Stimulated activated CD4-positive, alpha-beta T cell treated with anti-CD3 and anti-CD28 coated beads, Interleukin-2, amount 100 ng/mL, for 48 hours (primary cell): ENCODE measurements at places on chromosomes 11 and 22.

DNA sequence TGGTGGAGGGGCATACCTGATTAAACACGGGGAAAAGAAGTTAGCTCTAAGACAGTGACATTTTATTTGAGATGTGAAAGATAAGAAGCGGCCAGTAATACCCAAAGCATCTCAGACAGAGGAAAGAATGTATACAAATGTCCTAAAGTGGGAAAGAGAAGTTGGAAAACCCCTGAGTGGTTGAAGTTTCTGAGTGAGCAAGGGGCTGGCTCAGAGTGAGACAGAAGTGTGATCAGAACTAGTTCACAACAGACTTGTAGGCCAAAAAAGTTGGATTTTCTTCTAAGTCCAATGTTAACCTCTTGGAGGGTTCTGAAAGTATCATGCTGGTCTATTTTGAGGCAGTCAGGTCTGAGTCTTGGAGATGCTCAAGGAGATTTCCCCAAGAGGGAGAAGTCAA, 608.7 kb downstream of the SOX6 start:
- DNase-seq = no peak

DNA sequence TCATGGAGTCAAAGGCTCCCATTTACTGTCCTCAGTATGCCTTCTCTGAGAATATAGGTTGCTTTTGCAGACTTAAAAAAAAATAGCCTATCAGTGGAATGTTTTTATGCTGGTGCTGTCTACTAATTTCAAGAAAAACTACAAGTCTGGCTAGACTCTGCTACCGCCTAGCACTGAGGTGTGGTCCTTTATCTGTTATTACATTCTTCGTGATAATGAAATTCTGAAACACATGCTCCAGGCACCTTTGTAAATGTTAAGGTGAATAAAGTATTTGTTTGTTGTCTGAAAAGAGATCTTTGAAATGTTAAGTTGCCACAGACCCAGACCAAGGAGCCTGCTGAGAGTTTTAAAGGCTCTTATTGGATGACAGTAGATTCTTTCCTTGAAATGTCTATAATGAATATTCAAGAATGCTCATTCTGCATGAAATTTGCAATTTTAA, 95.3 kb downstream of the DBX1 start:
- DNase-seq = no peak

DNA sequence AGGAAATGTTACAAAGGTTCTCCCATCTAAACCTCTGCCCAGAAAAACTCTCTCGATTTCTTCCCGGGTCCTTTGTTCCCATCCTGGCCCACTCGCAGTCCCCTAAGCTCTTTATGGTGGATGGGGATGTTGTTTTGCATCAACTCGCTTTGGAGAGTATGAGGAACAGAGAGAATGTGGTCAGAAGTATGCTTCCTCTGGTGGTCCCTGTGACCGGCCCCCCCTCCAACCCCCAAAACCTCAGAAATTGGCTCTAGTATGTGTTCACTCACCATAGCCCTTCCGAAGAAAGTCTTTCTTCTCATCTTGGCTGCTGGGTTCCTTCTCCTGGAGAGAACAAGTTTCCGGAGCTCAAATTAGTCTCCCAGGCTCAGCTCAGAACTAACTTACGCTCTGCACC, 54.4 kb downstream of the GRAMD1B start:
- DNase-seq = no peak

GRCh38 chr22:45072322-45072903, 62.6 kb upstream of the PHF21B start:
- DNase-seq = peak; percentile 15

DNA sequence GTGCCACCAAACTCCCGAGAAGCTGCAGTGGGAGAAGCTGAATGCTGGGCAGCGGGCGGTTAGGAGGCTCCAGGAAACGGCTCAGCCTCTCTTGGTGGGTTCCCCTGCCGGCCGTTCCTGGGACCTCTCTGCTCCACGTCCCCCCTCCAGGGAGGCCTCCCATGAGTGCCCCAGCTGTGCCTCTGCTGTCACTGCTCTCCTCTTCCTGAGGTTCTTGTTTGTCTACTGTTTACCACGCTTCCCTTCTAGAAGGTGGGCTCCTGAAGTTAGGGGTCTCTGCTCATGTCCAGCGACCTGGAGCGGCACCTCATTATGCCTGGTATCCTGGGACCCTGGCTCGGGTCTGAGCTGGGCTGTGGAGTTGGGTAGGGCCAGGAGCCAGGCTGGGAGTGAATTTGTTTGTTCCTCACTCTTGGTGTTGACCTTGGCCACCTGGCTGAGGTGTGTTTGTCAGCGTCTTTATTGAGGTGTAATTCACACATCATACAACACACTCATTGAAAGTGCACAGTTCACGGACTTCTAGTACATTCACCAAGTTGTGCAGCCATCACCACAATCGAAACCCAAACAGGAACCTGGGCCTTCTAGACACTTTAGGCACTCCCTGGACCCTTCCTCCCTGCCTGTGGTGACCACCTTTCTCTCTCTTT, 37.8 kb upstream of the GRAMD4 start:
- DNase-seq = no peak

GRCh38 chr11:77990981-77991380, 3.5 kb downstream of the INTS4 start:
- DNase-seq = no peak

DNA sequence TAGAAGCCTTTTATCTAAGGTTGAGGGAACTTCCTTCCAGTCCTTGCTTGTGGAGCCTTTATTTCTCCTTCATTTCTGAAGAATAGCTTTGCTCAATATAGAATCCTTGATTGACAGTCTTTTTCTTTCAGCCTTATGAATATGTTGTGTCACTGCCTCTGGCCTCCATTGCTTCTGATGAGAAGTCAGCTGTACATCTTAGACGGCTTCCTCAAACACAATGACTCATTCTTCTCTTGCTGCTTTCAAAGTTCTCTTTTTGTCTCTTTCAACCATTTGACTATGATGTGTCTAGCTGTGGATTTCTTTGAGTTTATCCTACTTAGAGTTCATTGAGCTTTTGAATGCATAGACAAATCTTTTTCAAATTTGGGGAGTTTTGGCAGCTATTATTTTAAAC, 893.2 kb downstream of the BRD1 start:
- DNase-seq = no peak

GRCh38 chr11:65623177-65623576, 7.6 kb downstream of the PCNX3 start:
- DNase-seq = no peak

DNA sequence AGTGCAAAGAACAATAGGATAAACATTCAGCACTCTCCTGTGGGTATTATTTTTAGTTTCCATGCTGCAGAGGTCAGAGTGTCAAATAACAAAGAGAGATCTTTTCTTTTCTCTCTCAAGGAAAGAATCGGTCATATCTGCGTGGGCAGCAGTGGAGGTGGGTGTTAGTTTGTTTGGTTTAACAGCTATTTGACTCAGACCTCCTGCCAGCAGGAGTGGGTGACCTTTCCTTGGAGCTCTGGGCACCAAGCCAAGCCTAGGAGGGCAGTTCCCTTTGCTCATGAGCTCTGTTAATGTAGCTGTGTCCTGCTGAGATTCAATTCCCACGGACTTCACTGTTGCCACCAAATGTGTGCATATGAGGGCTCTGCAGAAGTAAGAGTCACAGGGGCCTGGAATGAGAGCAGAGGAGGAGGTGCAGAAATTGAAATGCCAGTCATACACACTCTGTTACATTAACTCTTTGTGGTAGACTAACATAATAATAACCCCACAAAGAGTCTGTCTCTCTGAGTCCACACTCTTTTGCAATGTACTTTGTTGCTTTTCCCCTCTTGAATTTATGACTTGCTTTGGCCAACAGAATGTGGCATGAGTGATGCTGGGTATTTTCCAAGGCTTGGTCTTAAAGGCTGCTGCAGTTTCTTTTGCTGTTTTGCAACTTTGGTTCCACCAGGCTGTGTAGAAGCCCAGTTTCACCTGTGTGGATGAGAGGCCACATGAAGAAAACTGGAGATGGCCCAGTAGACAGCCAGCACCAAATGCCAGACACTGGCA, 76.0 kb upstream of the GRK3 start:
- peak; percentile 43 for DNase-seq

DNA sequence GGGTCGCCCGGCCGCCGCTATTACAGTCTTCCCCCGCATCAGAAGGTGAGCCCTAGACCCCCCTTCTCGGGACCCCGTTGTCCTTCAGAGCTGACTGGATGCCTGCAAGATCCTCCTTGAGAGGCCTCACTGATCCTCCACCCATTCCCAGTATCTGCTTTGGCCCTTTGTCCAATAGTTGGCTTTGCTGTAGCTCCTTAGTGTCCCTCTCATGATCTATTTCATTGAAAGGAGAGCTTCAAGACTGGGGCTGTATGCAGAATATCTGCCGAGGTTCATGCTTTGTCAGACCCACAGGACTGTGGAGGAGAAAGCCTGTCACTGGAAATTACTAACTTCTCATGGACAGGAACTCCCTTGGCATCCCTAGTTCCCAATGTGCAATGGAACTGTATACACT, 499 bp downstream of the DLAT start:
- DNase-seq = no peak

DNA sequence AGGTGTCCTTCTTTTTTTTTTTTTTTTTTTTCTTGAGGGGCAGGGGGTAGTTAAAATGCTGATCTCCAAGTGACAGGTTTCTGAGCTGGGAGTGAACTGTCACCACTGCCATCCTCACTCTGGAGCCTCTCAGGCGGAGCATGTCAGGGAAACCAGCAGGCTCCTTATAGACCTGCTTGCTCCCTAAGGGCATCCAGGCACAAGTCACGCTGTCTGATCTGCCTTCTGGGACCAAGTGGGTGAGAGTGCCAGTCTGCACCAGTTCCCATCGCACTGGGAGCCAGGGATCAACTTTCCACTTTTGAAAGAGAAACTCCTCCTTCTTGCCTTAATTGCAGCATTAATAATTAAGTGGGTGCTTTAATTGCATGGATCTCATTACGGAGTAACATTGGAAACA, 537.9 kb upstream of the CADM1 start:
- DNase-seq = no peak

DNA sequence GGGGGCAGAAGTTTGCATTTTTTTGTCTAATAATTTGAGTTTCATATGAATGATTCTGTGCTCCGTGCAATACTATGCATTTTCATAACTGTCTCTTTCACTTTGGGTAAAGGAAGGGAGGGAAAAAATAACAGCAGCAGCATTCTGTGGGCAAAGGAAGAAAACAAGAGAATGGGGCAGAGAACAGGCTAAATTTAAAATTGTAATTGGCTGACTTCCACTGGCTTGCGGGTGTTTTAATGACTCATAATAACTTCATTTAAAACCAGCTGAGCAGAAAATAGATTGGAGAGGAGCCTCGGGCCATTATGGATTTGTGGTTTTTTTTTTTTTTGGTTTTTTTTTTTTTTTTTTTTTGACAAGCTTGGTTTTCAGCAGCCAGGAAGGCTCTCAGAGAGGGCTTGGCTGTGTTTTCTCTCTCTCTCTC, 107.4 kb downstream of the ZBTB16 start:
- no peak for DNase-seq

- no peak for DNase-seq
These were observed 635.4 kb downstream of the BRD1 start for GRCh38 chr22:49192180-49192856.

DNA sequence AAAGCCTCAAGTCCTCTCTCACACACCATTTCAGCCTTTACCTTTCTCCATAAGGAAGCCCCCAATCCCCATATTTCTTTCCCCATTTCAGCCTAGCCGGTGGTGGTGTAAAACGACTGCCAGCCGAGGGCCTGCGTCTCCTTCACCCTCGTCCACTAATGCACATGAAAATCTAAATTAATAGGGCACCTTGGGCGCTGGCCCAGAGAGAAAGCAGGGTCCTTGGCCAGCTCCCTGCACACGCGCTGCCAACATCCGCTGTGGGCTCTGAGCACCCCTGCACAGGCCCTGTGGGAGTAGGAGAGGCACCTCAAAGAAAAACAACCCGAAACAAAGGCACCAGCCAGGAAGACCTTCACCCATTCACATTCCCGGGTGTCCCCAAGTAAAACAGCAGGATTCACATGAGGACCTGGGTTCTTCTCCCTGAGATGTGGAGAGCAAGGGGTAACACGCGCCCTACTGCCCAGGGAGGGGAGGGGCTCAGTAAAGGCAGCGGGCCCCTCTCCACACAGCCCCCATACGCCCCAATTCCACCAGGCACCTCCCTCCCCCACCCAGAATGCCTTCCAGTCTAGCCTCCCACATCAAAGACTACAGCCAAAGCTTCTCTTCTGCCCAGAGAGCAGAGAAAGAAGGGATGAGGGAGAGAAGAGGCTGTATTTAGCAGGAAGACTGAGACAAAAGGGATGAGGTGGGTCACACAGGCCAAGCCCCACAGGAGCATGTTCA, 79.0 kb downstream of the MICAL3 start:
- DNase-seq = no peak

- no peak for DNase-seq
These were observed 146.4 kb upstream of the UBASH3B start for GRCh38 chr11:122509091-122509490.

DNA sequence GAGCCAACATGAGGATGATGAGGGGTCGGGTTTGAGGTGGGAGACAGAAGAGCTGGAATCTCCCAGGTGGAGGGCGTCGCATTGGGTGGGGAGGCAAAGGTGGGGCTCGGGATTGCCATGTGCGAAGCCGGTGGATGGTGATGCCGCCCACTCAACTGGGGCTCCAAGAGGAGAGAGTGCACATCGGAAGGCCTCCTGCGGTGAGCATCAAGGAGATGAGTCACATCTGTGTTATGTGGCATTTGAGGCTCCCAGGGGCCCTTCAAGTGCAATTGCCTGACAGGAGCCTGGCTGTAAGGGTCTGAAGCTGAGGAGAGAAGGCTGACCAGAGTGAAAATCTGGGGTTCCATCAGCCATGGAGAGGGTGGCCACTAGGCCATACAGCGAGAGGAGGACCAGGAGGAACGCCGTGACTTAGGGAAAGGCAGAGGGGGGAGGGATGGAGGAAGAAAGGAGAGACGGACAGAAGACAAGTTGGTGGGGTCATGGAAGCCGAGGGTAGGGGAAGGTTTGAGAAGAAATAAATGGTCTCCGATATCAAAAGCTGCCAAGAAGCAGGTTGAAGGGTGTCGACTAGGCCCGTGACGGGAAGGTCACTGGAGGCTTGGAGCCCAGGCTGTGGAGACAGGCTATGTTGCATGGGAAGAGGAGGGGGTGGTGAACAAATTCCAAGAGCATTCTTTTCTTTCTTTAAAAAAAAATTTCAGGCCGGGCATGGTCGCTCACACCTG, 21.3 kb downstream of the RASD2 start:
- DNase-seq = no peak

- DNase-seq = peak; percentile 23
These were observed 94.0 kb upstream of the APOA1 start for GRCh38 chr11:116931206-116931953.
